ENCODE measurements at places on chromosomes 7 and 10.

GRCh38 chr10:32253276-32253675, 93.7 kb downstream of the EPC1 start:
- no peak for DNase-seq

DNA sequence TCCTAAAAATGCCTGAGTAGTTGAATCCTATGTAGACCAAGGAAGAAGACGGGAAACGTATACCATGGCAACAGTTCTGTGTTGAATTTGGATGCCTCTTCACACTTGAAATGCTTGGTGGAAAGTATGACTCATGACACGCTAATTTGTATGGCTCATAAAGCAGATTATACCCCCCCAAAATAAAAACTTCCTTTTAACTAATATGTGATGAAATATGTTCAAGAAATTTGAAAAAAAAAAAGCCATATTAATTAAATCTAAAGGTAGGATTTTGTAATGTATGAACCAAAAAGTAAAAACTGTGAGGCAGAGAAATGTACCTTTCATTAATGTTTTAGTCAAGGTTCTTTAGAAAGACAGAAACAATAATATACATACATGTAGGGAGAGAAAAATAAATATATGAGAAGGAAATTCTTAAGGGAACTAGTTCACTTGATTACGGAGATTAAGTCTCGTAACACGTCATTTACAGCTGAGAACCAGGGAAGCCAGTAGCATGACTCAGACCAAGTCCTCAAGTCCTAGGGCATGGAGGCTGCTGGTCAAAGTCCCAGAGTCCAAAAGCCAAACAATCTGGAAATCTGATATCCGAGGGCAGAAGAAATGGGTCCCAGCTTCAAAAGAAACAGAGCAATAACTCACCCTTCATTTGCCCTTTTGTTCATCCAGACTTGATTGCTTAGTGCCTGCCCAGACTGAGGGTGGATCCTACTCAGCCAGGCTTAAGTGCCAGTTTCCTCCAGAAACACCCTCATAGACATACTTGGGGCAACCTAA, 485.1 kb downstream of the SEMA3D start:
- peak; percentile 22 for DNase-seq

- no peak for DNase-seq
These were observed 43.3 kb downstream of the MEOX2 start for GRCh38 chr7:15643000-15643705.

- DNase-seq, result peak; percentile 79
These were observed at the start of gene URGCP for GRCh38 chr7:43906331-43907010. TSS of gene URGCP (minus strand) at chr7:43906596. CDS start at chr7:43906575, 21 bp downstream.

DNA sequence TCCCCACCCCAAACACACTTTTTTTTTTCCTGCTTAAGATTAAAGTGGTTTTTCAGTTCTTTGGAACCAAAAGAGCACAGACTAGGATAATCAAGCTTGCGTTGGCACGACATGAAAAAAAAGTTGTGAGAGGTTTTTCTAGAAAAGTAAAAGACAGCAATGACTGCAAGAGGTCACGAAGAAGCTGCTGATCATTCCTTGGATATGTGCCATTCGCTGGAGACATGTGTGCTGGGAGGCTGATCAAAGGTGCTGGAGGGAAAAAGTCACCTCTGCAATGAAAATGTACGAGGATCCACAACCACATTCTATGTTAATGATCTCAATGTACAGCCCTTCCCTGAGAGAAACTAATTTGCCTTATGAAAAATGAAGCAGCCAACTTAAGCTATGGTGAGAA, 5.4 kb downstream of the AKR1B1 start:
- DNase-seq, result no peak

Measured in neural progenitor cell (in vitro differentiated cells).